ENCODE measurements at places on chromosomes 2 and 18. TPM values are rescaled to one million over a fixed set of nuclear protein-coding genes. Genes with fewer than 3 reads are reported as not detected.

ITGB6 gene
- total RNA-seq, result not detected

IL36RN gene
- total RNA-seq, result not detected

RBFA gene
- 28.7 TPM for total RNA-seq

PSD4 gene
- 302 TPM for total RNA-seq

STAT4 gene
- 93.2 TPM for total RNA-seq

Data from T-helper 2 cell treated with Interferon-gamma antibody and Interleukin-4, amounts not matched to agents 100 ng/mL and 5 ng/mL, for 36 hours (primary cell).